ENCODE measurements at places on chromosomes 11 and 22. TPM values are rescaled to one million over a fixed set of nuclear protein-coding genes. Genes with fewer than 3 reads are reported as not detected.

KREMEN1 gene
- total RNA-seq: 6.1 TPM

GPR137 gene
- total RNA-seq: 72.8 TPM

SLC29A2 gene
- total RNA-seq: 28.9 TPM

OR2AT4 gene
- 0.11 TPM for total RNA-seq
